Suprapubic skin (tissue), 4 donors: ENCODE measurements at places on chromosomes 6 and 20. TPM values are rescaled to one million over a fixed set of nuclear protein-coding genes. Genes with fewer than 3 reads are reported as not detected.

Gene TPX2
- 8.5 TPM for total RNA-seq

Gene LIN28B
- not detected for total RNA-seq

Gene TAF4
- 18.0 TPM for total RNA-seq

Gene MLIP
- 11.6 TPM for total RNA-seq

Gene OLIG3
- total RNA-seq, result 0.29 TPM

GRCh38 chr6:170265655-170266054, 25.2 kb downstream of the DLL1 start:
- no peak for DNase-seq

DNA sequence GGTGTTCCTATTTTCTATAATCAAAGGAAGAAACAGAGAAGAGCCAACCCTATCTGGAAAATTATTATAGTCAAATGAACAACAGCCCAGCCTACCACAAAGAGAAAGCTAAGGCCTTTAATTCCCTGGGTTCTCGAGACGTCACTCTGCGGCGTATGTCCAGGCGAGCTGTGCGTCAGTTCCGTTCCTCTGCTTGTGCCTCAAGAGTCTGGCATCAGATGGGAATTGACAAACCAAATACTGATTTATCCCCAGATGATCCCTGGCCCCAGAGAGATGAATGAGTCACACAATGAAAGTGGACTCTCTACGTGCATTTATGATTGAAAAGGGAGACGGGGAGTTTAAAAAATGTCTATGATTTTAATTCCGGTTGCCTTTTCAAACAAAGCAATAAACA, 151.6 kb upstream of the PDE10A start:
- no peak for DNase-seq

- no peak for DNase-seq
These were observed 22.1 kb downstream of the ZKSCAN3 start for GRCh38 chr6:28371706-28372451.

GRCh38 chr20:48056218-48056617, 270.9 kb upstream of the SULF2 start:
- no peak for DNase-seq

- DNase-seq, result no peak
These were observed 41.3 kb downstream of the IRAK1BP1 start for GRCh38 chr6:78908621-78909020.

- DNase-seq, result no peak
These were observed 50.5 kb upstream of the ENPP5 start for GRCh38 chr6:46221222-46221793.

DNA sequence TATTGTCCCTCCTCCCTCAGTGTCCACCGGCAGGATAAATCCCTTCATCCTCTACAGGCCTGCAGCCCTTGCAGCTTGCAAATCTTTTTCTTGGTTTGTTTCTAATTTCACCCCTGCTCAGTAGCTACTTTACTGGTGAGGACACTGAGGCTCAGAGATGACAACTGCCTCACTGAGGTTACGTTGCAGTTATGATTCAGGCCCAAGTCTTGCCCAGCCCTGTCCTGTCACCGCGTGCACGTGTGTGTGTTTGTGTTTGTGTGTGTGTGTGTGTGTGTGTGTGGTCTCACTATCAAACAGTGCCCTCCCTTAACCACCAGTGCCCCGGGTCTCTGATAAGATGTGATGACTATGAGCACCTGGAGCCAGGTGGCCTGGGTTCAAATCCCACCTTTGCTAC, 21.1 kb downstream of the FAM110A start:
- no peak for DNase-seq

- DNase-seq, result no peak
These were observed 21.7 kb downstream of the BMP7 start for GRCh38 chr20:57244627-57245214.

DNA sequence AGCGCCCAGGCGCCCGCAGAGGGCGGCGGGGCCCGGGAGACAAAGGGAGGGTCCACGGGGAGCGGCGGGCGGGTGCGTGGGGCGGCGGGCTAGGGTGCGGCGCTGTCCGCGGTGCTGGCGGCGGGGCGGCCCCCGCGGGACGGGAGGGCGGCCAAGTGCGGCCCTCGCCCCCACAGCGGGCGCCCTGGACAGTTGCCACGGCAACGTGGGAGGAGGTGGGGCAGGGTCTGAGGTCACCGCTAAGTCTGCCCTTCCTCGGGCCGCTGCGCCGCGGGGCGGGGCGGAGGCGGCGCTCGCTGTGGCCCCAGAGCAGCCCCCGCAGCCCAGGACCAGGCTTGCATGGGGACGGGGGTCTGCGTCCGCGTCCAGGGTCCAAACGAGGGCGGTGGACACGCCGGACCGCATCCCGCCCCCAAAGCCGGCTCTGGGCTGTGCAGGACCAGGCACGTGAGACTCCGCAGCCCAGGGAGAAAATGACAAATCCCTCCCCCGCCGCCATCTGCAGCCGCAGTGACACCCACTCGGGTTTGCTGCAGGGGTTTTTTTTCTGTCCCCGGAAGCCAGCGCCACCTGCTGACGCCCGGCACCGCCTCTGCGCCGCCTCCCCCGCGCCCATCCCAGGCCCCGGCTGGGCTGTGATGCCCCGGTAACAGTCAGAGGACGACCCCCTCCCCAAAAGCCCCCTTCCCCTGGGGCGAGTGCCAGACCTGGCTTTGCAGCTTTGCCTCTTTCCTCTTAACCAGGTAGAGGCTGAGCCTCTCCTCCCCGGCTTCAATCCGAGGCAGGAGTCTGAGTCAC, 36.8 kb downstream of the YTHDF1 start:
- DNase-seq, result no peak

DNA sequence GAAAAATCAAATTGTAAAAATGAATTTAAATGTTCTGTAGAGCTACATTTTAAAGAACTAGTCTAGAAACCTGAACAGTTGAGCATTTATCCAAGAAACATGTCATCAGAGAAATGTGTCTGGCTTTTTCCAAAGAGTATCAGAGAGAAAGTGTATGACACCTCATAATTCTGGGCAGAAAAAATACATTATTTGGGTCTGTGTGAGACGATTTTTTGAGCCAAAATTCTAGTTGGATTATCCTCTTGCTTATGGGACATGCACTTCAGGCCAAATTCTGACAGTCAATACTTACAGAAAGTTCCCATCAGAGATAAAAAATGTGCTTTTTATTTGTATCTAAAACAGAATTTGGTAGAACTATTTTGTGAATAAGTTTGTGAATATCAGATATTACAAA, 1242.7 kb downstream of the EPHA7 start:
- DNase-seq, result no peak

- no peak for DNase-seq
These were observed 122.6 kb downstream of the PRND start for GRCh38 chr20:4844325-4844724.

- no peak for DNase-seq
These were observed 205.1 kb downstream of the LY86 start for GRCh38 chr6:6793388-6794250.

DNA sequence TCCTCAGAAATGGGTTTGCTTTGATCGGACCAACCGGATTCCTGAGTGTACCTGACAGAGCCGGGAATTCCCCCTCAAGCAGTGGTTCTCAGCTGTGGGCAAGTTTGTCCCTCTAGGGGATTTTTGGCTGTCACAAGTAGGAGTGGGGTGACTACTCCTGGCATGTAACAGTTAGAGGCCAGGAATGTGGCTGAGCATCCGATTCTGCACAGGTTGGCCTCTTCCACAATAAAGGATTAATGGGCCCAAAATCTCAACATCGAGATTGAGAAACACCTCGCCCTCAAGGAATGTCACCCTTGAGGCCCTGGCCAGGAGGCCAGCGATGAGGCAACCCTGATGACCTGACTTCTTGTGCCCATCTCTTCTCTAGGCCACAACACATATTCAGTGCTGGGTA, 7.9 kb downstream of the AGPAT4 start:
- DNase-seq, result no peak
